COR-L47 (cell line): ENCODE measurements at places on chromosomes 7 and 10.

GRCh38 chr7:26688936-26689506, 175.4 kb downstream of the SKAP2 start:
- DNase-seq, result no peak

DNA sequence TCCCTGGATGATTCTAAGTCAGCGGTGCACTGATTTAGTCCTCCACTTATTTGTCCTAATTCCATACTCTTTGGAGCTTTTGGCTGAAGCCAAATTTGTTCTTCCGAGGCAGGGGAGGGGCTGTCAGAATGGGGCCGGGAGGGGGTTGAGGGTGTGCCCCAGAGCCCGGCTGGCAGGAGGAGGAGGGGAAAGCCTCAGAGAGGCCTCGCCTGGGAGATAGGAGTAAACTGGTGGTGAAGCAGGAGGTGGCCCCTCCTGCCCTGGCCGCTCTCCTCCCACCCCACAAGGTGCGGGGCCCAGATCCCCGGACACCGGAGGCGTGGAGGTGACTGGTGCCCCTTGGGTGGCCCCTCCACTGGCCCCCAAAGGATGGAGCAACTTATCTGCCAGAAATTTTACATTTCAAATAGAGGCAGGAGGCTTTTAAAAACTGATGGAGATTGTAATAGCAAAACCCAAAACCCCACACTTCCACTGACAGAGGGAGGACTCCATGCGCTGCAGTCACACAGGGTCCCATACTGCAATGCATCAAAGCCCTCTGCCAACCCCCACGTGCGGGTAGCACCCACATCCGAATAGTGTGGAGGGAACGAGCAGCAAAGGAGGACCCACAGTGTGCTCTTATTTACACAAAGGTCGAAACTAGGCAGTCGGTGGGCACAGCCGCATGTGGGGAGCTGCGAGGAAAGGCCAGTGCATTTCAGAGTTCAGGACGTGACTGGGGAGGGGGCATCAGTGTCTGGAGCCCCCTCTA, 61.9 kb downstream of the CAMK2B start:
- no peak for DNase-seq

GRCh38 chr10:77537720-77538373, 99.8 kb downstream of the KCNMA1 start:
- DNase-seq, result no peak

DNA sequence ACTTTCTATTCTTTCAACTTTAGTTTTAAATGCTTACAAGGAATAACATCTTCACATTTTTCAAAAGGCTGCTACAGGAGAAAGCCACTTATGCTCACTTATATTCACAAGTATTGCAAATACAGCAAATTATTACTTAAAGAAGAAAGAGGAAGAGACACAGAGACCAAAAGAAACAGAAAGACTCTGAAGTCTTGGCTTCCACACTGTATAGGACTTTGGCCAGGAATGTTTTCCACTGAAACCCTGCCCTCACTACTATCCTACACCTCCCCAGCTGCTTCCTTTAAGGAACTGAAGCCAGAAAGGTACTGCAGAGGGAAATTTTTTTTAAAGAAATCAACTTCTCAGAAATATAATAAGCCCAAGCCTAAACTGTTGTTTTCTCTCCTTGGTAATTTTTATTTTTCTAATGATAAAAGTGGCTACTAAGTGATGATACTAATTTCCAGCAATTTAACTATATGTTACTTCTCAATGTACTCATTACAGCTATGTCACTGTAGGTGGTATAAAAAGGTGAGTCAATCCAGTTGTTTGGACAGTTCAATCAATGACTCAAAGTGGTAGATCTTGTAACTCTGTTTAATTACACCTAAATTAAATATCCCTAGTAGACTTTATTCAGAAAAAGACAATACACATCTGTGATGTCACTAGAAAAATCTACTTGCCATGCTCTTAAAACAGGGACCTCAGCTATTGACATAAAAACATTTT, 231.6 kb downstream of the GRM8 start:
- no peak for DNase-seq

DNA sequence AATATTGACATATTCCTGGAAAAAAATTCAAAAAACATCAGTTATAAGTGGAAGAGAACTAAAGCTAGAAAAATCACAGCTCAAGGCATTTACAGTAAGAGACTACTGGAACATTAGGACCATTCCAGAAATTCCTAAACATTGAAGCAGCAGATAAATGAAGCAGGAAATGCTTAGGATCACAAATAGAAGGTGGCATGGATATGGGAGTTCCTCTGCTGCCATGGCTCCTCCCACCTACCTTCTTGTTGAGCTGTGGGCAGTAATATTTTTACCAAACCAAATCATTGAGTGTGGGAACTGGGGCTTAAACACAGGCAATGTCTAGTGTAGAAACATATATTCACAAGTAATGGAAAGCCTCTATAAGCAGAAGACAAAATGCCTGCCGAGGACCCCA, 292.8 kb downstream of the ANKRD7 start:
- DNase-seq, result no peak

GRCh38 chr10:132739225-132739613, 46.7 kb downstream of the NKX6-2 start:
- no peak for DNase-seq

GRCh38 chr7:155358948-155359712, 61.5 kb downstream of the INSIG1 start:
- no peak for DNase-seq

GRCh38 chr10:102648889-102649796, 4.9 kb downstream of the TRIM8 start:
- no peak for DNase-seq

- no peak for DNase-seq
Measured at GRCh38 chr10:123761666-123762230, 95.6 kb downstream of the GPR26 start.

GRCh38 chr10:78309536-78310237, 276.0 kb downstream of the RPS24 start:
- no peak for DNase-seq

- DNase-seq, result no peak
Measured at GRCh38 chr10:122142641-122143237, 128.4 kb upstream of the BTBD16 start.

- DNase-seq, result no peak
Measured at GRCh38 chr7:37497576-37497975, 48.9 kb upstream of the ELMO1 start.

DNA sequence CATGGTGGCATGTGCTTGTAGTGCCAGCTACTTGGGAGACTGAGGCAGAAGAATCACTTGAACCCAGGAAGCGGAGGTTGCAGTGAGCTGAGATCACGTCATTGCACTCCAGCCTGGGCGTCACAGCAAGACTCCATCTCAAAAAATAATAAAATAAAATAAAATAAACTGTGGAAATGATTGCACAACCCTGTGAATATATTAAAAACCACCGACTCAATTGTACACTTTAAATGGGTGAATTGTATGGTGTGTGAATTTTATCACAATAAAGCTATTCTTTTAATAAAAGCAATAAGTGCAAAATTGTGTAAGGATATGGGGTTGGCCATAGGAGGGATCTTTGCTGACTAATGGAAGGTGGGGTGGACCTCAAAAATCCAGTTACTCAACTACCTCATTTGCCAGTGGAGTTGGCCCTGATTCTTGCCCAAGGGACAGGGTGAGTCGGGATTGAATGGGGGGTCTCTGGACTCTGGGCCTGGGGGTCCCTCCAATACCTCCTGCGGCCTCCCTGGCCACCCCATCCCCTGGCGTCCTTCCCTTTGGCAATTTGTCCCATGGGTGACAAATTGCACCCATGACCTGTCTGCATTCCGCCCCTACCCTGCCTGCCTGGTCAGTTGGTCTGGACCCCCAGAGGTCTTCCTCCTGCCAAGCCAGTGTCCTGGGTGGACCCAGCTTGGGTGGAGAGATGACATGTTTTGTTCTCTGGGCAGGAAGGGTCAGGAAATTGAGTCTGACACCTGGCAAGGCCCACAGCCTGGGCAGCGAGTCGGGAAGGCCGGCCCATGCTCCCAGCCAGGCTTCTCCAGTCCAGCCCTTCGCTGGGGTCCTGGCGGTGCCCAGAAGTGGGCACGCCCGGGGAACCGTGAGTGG, 61.7 kb upstream of the ELN start:
- no peak for DNase-seq

GRCh38 chr10:92081641-92082040, 158.1 kb downstream of the BTAF1 start:
- no peak for DNase-seq

DNA sequence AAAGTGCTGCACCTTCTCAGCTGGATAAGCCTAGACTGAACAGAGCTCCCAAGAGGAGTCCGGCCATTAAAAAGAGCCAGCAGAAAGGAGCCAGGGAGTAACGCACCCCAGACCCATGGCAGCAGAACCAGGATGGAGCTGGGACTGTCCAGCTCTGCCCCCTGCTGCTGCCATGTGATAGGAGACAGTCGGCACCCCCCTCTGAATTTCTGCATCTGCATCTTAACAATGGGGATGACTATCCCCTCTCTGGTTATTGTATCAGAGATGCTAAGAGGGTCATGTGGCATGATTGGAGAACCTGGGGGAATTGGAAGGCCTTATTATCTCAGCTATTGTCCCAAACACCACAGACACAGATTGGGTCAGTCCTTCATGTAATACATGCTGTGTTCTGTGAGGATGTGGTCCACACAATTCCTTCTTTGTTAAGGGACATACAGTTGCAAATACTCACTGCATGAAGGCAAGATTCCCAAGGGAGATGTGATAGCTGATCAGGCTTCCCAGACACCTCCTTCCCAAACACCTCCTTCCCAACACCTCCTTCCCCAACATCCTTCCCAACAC, 29.3 kb downstream of the PLEKHS1 start:
- no peak for DNase-seq

- no peak for DNase-seq
Measured at GRCh38 chr10:24209432-24209771, 464 bp downstream of the KIAA1217 start.

GRCh38 chr7:158044482-158044823, 543.2 kb downstream of the PTPRN2 start:
- no peak for DNase-seq

GRCh38 chr7:30062587-30062986, 34.4 kb downstream of the PLEKHA8 start:
- DNase-seq, result peak; percentile 18

GRCh38 chr7:18396953-18397352, 98.6 kb upstream of the HDAC9 start:
- no peak for DNase-seq

DNA sequence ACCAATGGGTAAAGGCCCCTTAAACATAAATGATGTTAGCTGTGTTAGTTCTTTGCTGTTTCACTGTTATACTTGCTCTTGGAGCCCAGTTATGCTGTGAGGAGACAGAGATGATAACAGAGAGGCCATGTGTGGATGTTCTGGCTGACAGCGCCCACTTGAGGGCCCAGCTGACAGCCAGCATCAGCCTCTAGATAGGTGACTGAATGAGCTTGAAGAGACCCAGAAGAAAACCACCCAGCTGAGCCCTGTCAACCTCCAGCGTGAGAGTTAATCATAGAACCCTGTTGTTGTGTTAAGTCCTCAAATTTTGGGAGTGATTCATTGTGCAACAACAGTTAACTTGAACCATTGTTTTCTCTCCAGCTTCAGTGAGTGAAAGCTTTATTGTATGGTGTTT, 91.7 kb downstream of the GLRX3 start:
- DNase-seq, result no peak

- no peak for DNase-seq
Measured at GRCh38 chr7:19552576-19552975, 156.3 kb downstream of the POLR1F start.

DNA sequence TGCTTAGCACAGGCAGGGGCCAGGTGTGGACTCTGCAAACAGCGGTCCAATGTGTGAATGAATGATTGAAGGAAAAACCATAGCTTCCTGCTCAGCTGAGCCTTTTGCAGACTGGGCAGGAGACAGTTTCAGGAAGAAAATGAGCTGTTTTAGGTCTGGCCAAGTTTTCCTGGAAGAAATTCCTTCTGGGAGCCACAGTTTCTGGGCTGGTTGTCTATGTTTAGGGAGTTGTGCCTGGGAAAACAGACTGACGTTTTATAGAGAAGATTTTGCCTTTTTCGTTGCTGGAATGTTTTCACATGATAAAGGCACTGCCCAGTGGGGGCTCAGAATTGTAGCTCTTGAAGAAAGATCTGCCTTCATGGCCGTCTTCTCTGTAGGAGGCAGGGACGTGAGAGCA, 255.1 kb downstream of the CCSER2 start:
- no peak for DNase-seq

GRCh38 chr10:78766603-78767002, 302.2 kb upstream of the ZMIZ1 start:
- DNase-seq, result no peak

GRCh38 chr10:131437556-131438475, 126.3 kb upstream of the TCERG1L start:
- no peak for DNase-seq

DNA sequence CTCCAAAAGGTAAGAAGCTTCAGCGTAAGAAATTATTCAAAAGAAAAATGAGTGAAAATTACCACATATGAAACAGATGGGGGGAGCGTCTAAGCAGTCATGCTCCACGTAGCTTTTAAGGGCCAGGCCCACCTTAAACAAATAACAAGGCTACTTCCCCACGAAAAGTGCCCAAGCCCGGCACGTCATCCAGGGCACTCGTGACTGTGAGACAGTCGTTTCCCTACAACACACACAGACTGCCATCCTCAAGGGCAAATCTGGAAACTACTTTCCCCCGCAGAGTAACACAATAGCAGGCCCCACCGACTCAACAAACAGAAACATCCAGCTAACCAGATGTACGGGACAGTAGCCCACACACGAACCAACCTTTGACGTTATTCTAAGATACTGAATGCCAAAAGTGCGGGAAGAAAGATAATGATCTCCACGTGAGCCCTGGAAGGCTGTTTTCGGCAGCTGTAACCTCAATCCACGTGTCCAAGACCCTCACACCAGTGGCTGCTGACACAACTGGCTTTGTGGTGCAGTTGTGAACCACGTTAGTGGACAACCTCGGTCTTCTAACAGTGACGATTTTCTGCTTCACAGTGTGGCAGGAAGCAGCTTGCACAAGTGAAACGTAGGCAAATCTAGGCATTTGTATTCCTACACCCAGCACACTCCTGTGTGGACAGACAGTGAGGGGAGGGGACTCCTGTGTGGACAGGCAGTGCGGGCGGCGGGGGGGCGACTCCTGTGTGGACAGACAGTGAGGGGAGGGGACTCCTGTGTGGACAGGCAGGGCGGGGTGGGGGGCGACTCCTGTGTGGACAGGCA, 251.7 kb downstream of the ZMYND11 start:
- DNase-seq, result no peak

DNA sequence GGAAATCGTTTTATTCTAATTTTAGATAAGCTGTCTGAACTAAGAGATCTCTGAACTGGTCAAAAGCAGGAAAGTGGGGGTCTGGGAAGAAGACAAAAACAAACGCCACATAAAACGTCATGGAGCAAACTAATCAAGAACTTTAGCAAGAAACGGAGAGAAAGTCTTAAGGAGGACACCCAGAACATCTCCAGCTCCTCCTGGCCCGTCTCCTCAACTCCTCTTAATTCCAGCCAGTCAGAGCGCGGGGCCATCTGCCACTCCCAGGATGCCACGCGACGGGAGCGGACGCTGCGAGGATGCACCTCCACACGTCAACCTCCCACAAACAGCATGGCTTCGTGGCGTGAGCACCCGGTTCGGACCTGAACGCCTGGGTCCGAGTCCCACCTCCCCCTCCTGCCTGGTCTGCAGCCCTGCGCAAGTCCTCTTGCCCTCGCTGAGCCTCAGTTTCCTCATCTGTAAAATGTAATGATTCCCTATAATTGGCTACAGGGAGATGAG, 598 bp downstream of the MMS19 start:
- peak; percentile 44 for DNase-seq

GRCh38 chr7:29292886-29293658, 98.5 kb downstream of the CHN2 start:
- DNase-seq, result no peak

- DNase-seq, result no peak
Measured at GRCh38 chr10:102645388-102645740, 1.1 kb downstream of the TRIM8 start.

GRCh38 chr10:33684211-33684611, 349.7 kb upstream of the NRP1 start:
- no peak for DNase-seq
